ENCODE measurements at places on chromosomes 7 and 10.

GRCh38 chr10:5547931-5548660 is 23.3 kb downstream of the CALML3 start:
- no peaks in the 10 kb centered on the region for H3K27me3 ChIP-seq
- peak; percentile 86 for DNase-seq
- peaks cover 59% of the 10 kb centered on the region for H3K4me1 ChIP-seq
- no peak overlapping the region for H3K4me3 ChIP-seq
- H3K36me3 ChIP-seq: no peaks in the 10 kb centered on the region

DNA sequence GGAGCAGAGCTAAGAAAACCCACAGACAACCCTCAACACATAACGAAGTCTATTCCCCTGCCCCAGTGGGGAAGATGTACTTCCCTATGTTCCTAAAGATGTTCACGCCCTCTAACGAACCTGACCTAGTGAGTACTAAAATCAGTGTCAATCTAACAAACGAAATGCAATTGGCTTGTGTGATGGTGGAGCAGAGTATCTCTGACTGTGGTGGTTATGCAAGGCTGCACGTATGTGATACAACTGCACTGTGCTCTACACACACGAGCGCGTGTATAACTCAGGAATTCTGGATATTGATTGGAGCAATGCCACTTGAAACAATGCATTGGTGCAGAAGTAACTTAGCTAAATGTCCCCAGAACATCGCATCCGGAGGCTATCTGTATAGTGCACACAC is 1.3 kb downstream of the ANKRD16 start:
- DNase-seq: no peak
- H3K27me3 ChIP-seq: no peaks in the 10 kb centered on the region
- no peak overlapping the region for H3K27ac ChIP-seq
- H3K4me3 ChIP-seq: peak overlapping the region; percentile 94
- H3K36me3 ChIP-seq: no peaks in the 10 kb centered on the region

DNA sequence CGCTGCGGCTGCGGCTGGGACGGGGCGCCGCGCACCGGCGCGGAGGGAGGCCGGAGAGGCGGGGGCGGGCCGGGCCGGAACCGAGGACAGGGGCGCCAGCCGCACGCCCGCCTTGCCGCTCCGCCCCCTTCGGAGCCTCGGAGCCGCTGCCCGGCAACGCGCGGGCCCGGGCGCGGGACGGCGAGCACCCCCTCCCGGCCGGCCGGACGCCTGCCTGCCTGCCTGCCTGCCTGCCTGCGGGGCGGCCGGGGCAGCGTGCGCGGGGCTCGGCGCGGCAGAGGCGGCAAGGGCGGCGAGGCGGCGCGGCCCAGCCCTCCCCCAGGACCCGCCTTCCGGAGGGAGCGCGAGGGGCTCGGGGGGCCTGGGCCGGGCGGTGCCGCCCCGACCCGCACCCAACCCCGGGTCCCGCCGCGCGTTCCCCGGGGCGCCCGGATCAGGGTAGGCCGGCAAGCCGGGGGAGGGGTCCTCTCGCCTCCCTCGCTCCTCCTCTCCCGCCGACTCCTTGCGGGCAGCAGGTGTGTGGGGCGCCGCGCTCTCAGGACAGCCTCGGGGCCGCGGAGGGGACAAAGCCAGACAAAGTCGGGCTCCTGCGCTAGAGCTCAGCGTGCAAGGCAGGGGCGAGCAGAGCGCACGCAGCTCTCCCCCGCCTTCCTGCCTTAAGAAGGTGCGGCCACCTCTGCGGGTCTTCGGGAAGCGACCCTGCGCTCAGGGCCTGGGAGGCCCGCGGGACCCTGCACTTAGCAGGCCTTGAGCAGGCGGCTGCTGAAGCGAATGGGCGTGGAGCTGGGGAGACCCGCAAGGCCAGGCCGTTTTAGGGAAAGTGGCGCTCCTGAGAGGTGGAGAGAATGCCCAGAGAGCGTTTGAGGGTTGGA is at the start of gene KIAA1549:
KIAA1549 (minus strand) TSS at position 58 of the 872 bp plus-strand sequence. CDS start 120 bp downstream, outside the sequence.
- H3K4me3 ChIP-seq: peak within 1 kb of the TSS; percentile 58
- H3K36me3 ChIP-seq: no peaks in the 10 kb centered on the region
- DNase-seq: peak; percentile 54

DNA sequence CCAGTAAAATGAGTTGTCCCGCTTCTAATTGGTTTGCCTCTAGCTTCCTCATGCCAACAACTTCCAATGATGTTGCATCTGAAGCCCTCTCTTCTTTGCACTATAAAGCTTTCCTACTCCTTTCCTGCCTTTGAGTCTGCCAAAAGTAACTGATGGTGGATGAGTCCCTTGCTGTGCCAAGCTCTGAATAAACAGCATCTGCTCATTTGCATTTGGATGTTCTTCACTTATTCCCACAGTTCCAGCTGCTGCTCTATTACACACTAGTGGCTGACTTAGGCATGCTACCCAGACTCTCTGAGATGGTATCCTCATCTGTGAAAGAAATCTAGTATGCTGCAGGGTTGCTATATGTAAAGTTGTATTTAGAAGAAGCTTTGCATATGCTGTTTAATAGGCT is 24.9 kb downstream of the SFR1 start:
- H3K4me1 ChIP-seq: no peaks in the 10 kb centered on the region
- no peaks in the 10 kb centered on the region for H3K27me3 ChIP-seq
- no peak overlapping the region for H3K4me3 ChIP-seq

DNA sequence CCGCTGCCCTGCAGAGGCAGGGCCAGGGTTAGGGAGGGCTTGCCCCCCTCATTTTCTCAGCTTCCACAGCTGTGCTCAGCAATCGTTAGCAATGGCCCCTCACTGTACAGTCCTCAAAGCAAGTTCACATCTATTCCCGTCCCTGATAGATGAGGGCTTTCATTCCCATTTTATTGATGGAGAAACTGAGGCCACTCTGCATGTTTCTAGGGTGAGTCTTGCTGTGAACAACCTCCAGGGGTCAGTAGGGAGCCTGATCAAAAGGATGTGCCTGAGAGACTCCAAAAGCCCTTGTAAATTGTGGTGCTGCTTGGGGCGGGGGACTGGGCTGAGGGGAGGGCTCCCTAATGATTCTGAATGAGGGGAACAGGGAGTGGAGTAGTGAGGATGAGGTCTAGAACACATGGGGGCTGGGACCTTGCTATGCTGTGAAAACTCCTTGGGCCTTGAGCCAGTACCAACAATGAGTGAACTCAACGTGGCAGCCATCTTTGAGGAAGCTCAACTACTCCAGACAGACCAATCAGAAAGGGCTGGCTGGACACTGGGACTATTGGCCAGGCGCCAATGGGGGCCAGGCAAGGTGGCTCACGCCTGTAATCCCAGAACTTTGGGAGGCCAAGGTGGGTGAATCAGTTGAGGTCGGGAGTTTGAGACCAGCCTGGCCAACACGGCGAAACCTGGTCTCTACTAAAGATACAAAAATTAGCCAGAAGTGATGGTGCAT is 6.7 kb upstream of the GRIFIN start:
- no peak for DNase-seq
- H3K27ac ChIP-seq: no peak overlapping the region
- no peak overlapping the region for H3K4me3 ChIP-seq
- no peaks in the 10 kb centered on the region for H3K36me3 ChIP-seq
- no peaks in the 10 kb centered on the region for H3K27me3 ChIP-seq

DNA sequence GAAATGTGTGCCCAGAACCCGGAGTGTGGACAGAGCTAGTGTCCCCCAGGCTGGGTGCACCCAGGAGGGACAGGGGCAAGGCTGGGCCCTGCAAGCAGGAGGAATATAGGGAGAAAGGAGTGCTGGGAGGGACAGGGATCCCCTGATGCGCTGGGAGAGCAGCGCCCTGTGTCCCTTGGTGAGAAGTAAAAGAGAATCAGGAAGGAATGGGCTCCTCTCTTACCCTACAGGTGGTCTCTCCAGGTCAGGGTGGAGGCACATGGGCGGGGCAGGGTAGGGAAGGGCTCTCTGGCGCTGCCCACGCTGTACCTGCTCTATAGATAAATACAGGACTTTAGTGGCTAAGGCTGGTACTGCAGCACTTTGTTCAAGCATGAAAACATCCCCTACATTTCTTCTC is 753.8 kb downstream of the GRID1 start:
- H3K4me1 ChIP-seq: no peaks in the 10 kb centered on the region
- DNase-seq: no peak
- H3K36me3 ChIP-seq: no peaks in the 10 kb centered on the region
- no peak overlapping the region for H3K27ac ChIP-seq
- no peaks in the 10 kb centered on the region for H3K27me3 ChIP-seq

DNA sequence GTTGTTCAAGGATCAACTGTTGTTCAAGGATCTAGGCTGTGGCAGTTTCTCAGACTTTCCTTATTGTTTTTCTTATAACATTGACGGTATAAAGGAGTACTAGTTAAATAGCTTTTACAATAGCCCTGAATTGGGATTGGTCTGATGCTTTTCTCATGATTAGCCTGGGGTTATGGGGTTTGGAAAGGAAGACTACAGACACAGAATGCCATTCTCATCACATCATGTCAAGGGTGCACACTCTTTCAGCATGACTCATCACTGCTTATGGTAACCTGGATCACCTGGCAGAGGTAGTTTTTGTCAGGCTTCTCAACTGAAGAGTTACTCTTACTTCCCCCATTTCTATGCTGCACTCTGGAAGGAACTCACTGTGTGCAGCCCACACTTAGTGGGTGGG is 194.2 kb upstream of the NPSR1 start:
- H3K36me3 ChIP-seq: no peaks in the 10 kb centered on the region
- no peak overlapping the region for H3K4me3 ChIP-seq
- H3K4me1 ChIP-seq: no peaks in the 10 kb centered on the region
- H3K27ac ChIP-seq: no peak overlapping the region
- no peak for DNase-seq

DNA sequence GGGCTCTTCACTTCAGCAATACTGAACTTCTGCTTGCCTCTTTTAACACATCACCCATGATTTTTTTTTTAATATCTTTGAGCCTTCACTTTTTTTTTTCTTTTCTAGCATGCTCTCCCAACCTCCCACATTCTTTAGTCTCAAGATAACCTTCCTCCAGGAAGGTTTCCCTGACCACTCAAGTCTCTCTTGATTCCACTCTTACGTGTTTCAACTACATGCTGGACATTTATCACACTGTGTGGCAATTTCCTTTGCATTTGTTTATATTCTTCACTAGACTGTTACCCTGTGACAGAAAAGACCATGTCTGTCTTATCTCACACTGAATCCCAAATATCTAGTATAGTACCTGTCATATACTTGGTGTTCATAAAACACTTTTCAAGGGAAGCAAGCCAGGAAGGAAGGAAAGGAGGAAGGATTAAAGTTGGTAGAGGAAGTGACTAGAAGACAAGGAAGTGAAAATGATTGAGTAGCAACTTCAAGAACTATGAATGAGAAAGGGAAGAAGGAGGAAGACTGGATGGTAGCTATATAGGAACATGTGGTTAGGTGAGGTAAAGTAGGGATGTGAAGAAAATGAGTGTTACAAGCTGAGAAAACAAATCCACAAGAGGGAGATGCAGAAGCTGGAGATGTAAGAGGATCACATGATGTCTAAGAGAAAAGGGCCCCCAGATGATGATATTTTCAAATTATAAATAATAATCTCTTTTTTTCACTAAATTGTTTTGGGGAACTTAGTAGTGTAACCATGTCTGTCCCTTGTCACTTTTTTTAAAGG is 40.4 kb downstream of the IFIT5 start:
- H3K27me3 ChIP-seq: no peaks in the 10 kb centered on the region
- no peak overlapping the region for H3K27ac ChIP-seq
- H3K36me3 ChIP-seq: no peaks in the 10 kb centered on the region
- H3K4me3 ChIP-seq: no peak overlapping the region

GRCh38 chr10:34462056-34462455 is 353.0 kb downstream of the PARD3 start:
- no peak overlapping the region for H3K27ac ChIP-seq
- no peak overlapping the region for H3K4me3 ChIP-seq
- H3K4me1 ChIP-seq: no peaks in the 10 kb centered on the region
- no peaks in the 10 kb centered on the region for H3K27me3 ChIP-seq

GRCh38 chr7:134339475-134339874 is 22.7 kb upstream of the SLC35B4 start:
- no peaks in the 10 kb centered on the region for H3K36me3 ChIP-seq
- H3K27me3 ChIP-seq: no peaks in the 10 kb centered on the region
- no peaks in the 10 kb centered on the region for H3K4me1 ChIP-seq
- H3K27ac ChIP-seq: no peak overlapping the region
- no peak for DNase-seq

GRCh38 chr10:125023255-125023654 is 81.3 kb downstream of the ZRANB1 start:
- H3K36me3 ChIP-seq: no peaks in the 10 kb centered on the region
- H3K27me3 ChIP-seq: no peaks in the 10 kb centered on the region
- no peak for DNase-seq
- H3K4me1 ChIP-seq: peaks cover 13% of the 10 kb centered on the region

DNA sequence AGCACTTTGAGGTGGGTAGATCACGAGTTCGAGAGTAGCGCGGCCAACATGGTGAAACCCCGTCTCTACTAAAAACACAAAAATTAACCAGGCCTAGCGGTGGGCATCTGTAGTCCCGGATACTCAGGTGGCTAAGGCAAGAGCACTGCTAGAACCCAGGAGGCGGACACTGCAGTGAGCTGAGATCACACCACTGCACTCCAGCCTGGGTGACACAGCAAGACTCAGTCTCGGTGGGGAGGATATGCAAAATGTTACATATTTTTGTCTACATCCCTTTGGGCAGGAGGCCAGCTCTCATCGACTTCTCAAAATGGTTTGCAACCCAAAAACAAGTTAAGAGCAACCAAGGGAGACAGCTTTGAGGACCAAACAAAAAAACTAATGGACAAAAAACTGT is 8.2 kb downstream of the ATE1 start:
- no peaks in the 10 kb centered on the region for H3K36me3 ChIP-seq
- no peaks in the 10 kb centered on the region for H3K4me1 ChIP-seq
- H3K27me3 ChIP-seq: no peaks in the 10 kb centered on the region
- no peak overlapping the region for H3K27ac ChIP-seq
- no peak overlapping the region for H3K4me3 ChIP-seq

GRCh38 chr10:92972886-92973285 is 87.7 kb upstream of the CYP26C1 start:
- H3K4me3 ChIP-seq: no peak overlapping the region
- no peaks in the 10 kb centered on the region for H3K27me3 ChIP-seq
- no peaks in the 10 kb centered on the region for H3K4me1 ChIP-seq
- no peaks in the 10 kb centered on the region for H3K36me3 ChIP-seq
- DNase-seq: no peak
- no peak overlapping the region for H3K27ac ChIP-seq

DNA sequence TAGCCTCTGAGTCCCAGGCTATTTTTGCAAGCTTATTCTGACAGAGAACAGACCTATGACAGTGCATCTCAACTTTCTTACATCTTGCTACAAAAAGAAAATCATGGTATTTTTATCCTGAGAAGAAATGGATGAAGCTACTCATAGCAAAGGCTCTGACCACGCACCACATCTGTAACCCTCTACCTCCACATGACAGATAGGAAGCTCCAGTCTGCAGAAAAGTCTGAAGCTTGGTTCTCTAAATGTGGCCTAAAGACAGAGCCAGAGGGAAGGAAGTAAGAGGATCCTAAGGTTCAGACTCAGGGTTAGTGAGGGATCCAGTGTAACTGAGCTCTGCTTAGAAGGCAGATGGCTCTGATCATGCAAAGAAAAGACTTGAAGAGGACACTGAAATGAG is 58.4 kb upstream of the ABCB5 start:
- no peak overlapping the region for H3K4me3 ChIP-seq
- no peak overlapping the region for H3K27ac ChIP-seq
- H3K36me3 ChIP-seq: no peaks in the 10 kb centered on the region
- no peaks in the 10 kb centered on the region for H3K4me1 ChIP-seq
- no peak for DNase-seq

GRCh38 chr10:86962981-86963310 is 4.5 kb downstream of the SNCG start:
- DNase-seq: no peak
- H3K4me3 ChIP-seq: no peak overlapping the region
- H3K36me3 ChIP-seq: no peaks in the 10 kb centered on the region
- H3K27me3 ChIP-seq: no peaks in the 10 kb centered on the region

Measured in prostate gland (tissue), 2 donors.